ENCODE measurements at places on chromosomes 7 and 10.
A peak's percentile ranks its signal among the peaks of the same experiment; 100 is the strongest.

GRCh38 chr7:7595451-7595850 lies 28.8 kb downstream of the MIOS start:
- peak; percentile 16 for DNase-seq

DNA sequence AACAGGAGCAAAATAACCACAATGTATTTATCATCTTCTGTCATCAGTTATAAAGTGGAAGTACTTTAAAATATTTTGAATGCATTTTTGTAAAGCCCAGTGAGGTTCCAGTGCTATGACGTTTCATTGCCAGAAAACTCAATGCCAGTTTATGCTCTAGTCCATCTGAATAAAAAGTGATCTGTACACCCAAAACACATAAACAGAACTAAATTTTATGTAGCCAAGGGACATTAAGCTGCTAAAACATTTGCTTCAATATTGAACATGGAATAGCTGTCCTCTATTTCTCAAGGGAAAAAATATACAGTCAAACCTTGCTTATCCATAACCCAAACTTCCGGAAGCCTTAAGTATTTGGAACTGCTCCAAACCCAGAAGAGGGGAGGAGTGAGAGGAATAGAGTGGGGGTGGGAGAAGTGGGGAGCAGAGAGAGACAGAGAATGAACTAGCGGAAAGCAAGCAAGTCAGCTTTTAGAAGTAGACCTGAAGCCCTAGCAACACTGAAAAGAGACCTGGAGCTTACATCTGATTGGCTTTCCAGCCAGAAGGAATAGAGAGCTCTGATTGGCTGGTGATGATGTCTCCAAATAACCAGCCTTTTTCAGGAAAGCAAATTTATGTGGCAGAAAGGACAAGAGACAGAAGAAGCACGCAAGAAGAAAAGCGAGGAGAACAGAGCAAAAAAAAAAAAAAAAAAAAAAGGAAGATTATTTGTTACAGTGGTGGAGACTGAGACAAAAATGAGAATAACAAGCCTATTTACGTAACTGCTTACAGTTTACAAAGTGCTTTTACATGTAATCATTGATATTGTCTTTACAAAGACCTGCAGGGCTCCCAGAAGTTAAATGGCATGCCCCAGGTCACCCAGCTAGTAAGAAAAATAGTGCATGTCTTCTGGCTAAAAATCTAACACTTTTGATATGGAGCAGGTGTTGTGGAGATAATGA lies 196.0 kb downstream of the RNLS start:
- DNase-seq, result peak; percentile 21

- no peak for DNase-seq
Observed at GRCh38 chr10:118167056-118167700, 120.4 kb upstream of the RAB11FIP2 start.

DNA sequence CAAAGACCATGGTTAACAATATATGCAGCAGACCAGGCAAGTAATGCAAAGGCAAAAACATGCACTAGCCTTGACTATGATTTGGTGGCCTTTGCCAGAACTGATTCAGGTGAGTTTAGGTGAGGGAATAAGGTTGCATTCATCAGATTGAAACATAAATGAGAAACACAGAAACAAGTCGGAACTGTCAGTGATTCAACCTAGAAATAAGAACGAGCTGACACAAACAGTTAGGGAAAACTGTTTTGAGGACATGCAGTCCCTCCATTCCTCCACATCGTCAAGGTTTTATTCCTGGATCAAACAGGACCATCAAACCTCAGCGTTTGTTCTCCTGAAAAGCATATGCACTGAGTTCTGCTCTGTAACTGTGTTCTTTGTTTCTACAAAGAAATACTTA lies 1.8 kb downstream of the ZNF248 start:
- DNase-seq, result no peak

GRCh38 chr10:18666810-18667209 lies 7.6 kb downstream of the ARL5B start:
- no peak for DNase-seq

GRCh38 chr7:121398246-121398645 lies 2.1 kb upstream of the FAM3C start:
- DNase-seq, result no peak

- no peak for DNase-seq
Observed at GRCh38 chr10:133421336-133422222, 2.8 kb downstream of the SPRN start.

- no peak for DNase-seq
Observed at GRCh38 chr7:148079206-148080080, 511.1 kb upstream of the C7orf33 start.

DNA sequence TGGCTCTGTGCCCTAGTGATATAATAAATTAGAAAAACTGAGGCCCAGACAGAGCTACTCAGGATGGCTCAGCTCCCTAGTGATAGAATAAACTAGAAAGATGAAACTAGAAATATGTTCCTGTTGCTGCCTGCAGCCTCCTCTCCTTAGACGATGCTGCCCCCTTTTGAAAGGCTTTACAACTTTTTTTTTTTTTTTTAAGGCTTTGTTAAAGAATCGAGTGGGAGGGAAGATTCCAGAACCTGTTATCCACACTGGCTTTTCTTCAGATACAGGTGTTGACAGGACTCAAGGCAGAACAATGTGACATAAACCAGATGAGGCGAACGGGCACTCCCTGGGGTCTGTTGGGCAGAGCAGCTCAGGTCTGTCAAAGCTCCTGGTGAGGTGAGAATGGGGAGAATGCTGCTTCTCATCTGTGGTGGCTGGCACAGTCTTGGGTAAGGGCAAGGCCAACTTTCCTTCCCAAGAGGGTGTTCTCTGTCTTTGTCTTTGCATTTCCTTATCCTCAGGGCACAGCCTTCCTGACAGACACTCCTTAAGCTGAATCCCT lies 175.1 kb downstream of the COBL start:
- DNase-seq, result peak; percentile 50

DNA sequence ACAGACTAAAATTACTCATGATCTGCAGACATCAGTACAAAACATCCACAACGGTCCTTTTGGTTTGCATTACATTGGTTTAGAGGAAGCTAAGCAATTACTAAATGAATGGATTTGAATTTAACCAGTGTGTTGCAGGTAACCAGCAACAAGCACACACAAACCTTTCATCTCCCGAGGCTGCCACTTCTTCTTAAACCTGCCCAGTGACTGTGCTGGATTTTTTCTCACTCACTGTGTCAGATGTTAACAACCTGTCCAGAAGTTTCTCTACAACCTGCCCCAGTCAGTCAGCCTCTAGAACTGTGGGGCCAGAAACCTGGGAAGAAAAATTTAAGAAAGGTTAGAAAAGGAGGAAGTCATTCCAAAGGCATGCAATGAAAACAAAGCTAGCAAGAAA lies 2.4 kb upstream of the MEOX2 start:
- DNase-seq, result no peak

GRCh38 chr10:80137031-80137862 lies 4.7 kb downstream of the PLAC9 start:
- no peak for DNase-seq

DNA sequence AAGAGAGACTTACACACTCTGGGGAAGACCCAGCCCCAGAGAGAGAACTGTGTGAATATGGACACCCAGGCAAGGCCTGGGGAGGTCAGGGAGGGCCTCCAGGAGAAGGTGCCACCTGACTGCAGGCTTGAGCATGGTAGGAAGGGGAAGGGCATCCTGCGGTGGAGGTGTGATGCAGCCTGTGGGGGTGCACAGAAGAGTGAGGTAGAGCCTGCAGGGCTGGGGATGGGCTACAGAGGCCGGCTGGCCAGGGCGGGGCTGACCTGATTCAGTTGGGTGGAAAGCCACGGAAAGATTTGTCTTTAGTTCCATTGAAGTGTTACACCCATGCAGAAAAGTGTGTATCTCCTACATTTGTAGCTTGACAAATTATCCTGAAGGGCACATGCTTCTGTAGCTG lies 47.6 kb downstream of the ZMIZ1 start:
- DNase-seq, result no peak
